ENCODE measurements at places on chromosomes 3 and 15.

GRCh38 chr15:56835718-56836171 lies 82.7 kb upstream of the TCF12 start:
- no peak for DNase-seq

DNA sequence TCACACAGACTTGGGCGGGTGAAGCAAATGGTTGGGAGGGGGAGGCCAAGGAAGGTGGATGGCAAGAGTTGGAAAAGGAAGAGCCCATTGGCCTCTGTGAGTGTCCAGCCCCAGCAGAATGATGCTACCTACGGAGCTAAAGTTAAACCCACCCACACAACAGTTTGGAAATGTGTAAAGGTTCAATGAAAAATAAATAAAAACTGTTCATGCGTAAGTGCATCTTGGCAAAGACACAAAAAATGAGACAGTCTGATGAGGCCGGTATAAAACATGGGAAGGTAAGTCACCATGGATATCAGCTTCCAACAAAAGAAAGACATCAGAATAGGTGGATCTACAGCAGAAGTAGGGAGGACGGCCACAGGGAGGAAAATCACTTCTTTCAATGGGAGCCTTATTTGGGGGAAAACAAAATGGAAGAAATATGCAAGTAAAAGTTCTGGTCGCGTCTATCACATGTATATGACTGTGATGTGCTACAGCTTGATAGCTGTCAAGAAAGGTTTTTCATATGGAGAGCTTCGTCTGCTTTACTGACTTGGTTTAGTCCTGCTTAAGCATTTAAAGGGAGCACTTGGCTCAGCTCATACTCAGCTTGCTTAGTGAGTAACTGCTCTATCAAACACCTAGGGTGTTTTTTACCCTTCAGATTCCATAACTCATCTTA lies 82.8 kb downstream of the TIGIT start:
- no peak for DNase-seq

DNA sequence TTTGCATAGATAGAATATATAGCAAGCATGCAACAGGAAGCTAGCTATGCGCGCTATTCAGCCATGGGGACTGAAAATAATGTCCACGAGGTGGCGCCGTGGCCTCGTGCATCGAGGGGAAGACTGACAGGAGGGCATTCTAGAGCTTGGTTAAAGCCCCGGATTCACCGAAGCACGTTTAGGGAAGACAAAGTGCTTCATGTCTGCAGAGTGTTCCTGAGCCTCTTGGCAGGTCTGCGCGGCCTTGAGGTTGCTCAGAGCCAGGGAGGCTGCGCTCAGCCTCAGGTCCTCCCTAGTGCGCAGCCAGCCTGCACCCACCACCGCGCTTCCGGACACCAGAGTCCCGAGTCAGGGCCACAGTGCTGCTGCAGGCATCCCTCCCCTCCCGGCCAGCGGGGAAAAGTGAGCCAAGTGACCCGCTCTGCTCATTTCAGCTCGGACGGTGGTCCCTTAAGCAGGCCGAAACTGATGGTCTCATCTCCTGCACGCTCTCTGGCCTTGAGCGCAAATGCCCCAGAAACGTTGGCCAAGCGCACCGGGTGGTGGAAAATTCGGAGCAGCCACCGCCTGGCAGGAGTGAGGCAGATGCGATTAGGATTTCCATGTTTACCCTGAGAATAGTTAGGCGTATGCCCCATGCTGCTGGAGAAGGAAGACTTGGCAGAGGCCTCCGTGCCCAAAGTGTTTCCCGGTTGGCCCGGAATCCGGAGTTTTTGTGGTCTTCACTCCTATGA lies 24.8 kb downstream of the GABRA5 start:
- no peak for DNase-seq

DNA sequence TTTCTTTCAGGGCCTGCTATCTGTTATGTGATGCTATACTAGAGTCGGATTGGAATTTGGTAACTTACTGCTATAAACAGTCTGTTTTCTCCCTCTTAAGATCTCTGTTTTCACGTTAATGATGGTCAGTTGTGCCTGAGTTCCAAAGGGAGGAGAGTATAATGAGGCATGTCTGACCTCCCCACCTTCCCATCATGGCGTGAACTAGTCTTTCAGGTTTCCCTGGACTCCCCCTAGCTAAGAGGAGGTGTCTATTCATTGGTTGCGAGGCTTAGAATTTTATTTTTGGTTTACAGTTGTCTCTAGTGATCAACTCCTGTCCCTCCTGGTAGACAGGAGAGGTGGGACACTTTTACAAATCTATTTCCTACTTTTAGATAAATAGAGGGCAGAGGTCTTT lies 27.8 kb upstream of the PXYLP1 start:
- DNase-seq, result no peak

GRCh38 chr3:42493798-42494151 lies 8.7 kb upstream of the VIPR1 start:
- no peak for DNase-seq

DNA sequence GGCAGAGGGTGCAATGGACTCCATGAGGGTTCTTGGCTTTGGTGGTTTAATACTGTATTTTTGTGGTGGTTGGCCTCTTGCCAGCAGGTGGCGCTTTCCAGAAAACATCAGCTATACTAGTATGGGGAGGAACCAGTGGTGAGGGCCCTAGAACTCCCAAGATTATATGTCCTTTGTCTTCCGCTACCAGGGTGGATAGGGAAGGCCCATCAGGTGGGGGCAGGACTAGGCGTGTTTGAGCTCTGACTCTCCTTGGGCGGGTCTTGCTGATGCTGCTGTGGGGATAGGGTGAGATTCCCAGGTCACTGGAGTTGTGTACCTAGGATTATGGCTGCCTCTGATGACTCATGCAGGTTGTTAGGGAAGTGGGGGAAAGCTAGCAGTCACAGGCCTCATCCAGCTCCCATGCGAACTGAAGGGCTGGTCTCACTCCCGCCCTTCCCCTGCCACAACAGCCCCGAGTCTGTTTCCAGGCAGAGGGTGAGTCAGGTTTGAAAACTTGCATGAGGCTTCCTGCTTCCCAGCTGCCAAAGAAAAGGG lies 357.7 kb downstream of the OTOL1 start:
- no peak for DNase-seq
